ENCODE measurements at places on chromosomes 7 and 10.

GRCh38 chr10:9900751-9901150, 1116.9 kb upstream of the CELF2 start:
- DNase-seq, result no peak

GRCh38 chr7:130301501-130302020, 8.6 kb downstream of the CPA4 start:
- no peak for DNase-seq

- DNase-seq, result no peak
Measured at GRCh38 chr7:149886018-149886415, 12.2 kb downstream of the ATP6V0E2 start.

- DNase-seq, result no peak
Measured at GRCh38 chr7:151388007-151388297, 21.9 kb downstream of the WDR86 start.

GRCh38 chr7:15963206-15963605, 276.7 kb upstream of the MEOX2 start:
- no peak for DNase-seq

GRCh38 chr7:74344132-74344496, 54.9 kb downstream of the CLIP2 start:
- no peak for DNase-seq

DNA sequence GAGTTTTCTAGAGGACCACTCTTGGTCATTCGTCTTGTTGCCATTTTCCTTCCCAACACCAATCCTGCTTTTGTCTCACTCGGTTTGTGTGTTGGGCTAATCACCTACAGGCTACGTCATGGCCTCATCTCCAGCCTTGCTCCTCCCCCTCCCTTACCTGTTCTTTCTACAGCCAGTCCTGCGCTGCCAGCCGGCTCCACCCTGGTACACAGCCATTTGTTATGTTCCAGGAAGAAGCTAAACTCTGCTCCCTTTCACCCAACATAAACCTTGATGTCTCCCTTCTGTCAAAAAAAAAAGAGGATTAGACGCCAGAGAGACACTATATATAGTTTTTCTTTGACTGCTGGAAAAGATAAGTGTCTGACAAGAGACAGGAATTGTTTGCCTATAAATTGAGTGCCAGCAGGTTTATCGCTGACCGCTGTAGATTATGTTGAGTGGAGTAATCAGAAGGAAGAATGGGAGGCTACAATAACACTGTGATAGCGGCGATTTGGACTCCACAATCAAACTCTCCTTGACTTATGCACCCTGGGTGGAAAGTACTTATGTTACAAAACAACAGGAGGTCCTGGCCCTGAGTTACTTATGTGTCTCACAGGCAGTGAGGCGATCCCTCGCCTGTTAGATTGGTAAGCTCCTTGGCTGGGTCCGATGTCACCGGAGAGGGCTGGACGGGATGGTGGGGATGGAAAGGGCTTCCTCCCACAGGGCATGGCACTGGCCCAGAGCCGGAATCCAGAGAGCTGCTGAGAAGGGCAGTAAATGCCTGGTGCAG, 171.3 kb upstream of the BMPER start:
- DNase-seq, result no peak

- DNase-seq, result no peak
Measured at GRCh38 chr7:50667338-50667737, 102.1 kb upstream of the DDC start.

DNA sequence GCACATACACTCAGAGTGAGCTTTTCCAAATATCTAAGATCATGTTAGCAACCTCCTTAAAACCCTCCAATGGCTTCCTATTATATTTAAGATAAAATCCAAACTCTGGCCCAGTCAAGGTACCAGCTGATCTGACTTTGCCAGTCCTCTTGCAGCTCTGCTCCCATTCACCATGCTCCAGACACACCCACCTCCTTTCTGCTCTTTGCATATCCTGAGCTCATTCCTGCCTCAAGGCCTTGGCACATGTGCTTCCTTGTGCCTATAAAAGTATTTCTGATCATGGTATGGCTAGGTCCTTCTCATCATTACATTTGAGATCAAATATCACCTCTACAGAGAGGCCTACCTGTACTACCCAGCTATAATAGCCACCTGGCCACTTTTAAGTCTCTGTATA, 27.5 kb downstream of the XPNPEP1 start:
- DNase-seq, result no peak

- DNase-seq, result no peak
Measured at GRCh38 chr7:140082770-140083169, 20.0 kb upstream of the PARP12 start.

DNA sequence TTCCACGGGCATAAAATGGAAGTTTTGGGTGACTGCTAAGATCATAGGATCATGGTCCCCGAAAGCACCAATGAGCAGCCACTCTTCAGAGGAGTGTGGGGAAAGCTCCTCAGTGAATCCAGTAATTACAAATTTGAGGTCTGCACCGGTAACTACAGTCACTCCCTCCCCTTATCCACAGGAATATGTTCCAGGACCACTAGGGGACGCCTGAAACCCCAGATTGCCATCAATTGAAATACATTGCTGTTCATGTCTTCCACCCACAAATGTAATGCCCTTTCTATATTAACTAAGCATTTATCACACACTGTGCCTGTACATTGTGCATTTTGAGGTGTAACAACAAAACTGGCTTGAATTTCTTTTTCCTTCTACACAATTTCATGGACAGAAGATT, 447.9 kb upstream of the PFKP start:
- no peak for DNase-seq

GRCh38 chr10:58898854-58899573, 277.4 kb upstream of the PHYHIPL start:
- DNase-seq, result no peak

DNA sequence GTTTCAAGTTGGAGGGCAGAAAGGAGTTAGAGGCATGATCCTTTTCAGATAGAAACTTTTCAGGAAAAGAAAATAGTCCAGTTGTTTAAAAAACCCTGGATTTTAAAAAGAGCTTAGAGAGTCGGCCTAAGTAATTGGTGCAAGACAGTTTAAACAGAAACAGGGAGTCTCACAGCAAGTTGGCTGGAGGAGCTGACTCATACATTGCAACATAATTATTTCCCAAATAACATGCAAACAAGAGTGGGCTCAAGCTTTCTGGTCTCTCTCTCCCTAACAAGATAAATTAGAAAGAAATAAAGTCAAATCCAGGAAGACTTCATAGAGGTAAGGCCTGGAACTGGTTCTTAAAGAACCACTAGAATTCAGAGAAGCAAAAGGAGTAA, 100.3 kb upstream of the AGBL3 start:
- no peak for DNase-seq

GRCh38 chr10:49834976-49835375, 72.9 kb upstream of the OGDHL start:
- no peak for DNase-seq

GRCh38 chr10:69819716-69820506, 18.2 kb downstream of the COL13A1 start:
- no peak for DNase-seq
